ENCODE measurements at places on chromosomes 11 and 22.

DNA sequence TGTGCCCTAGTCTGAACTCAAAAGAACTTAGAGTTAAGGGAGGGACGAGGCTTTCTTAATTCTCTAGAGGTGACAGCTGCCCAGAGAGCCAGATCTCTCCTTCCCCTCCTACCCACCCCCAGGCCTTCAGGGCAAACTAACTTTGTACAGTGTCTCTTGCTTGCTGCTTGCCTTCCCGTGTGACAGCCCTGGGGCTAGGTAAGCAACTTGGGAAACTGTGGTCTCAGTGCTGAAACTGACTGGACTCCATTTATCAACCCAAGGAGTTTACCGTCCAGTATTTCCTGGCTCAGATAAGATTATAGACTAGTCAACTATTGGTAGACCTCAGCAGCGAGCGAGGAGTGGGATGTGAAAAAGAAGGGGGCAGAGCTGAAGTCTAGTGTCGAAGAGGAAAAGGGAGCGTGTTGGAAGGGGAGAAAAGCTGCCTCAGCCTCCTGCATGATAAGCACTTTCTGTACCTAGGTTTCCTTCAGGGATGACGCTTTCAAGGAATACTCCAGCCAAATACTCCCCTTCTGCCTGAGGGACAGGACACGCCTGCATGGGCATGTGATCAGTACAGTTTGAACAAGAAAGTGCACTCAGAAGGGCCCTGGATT lies 43.3 kb upstream of the WEE1 start:
- DNase-seq, result no peak

DNA sequence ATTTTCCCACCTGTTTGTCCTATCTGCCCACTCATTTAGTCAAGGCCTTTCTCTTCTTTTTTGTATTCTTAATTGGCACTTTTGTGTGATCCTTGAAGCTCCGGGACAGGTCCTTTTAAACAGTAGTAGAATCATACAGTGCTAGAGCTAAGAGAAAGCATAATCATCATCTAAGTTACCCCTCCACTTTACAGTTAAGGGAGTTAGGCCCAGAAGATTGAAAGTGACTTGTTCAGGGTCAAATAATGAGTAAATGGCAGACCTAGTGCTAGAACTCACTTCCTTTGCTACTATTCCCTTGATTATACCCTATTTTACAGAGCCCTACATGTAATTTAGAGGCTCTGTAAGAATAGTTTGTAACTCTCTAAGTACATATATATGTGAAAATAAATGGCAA lies 2.5 kb downstream of the USP47 start:
- DNase-seq, result no peak

DNA sequence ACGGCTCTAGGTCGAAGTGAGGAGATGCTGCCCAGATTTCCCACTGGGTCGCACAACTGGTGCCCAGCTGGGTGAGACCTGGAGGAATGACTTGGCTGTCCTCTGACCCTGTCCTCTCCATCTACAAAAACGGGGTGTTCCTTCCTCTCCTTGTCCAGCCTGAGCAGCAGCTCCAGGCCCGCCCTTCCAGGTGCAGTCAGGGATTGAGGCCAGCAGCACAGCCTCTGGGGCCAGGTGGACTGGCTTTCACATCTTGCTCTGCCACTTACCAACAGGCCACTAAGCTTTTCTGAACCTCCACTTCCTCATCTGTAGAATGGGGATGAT lies 91.7 kb upstream of the LMO1 start:
- DNase-seq, result no peak

- DNase-seq, result no peak
Measured at GRCh38 chr11:96259134-96259830, 83.7 kb downstream of the MAML2 start.

DNA sequence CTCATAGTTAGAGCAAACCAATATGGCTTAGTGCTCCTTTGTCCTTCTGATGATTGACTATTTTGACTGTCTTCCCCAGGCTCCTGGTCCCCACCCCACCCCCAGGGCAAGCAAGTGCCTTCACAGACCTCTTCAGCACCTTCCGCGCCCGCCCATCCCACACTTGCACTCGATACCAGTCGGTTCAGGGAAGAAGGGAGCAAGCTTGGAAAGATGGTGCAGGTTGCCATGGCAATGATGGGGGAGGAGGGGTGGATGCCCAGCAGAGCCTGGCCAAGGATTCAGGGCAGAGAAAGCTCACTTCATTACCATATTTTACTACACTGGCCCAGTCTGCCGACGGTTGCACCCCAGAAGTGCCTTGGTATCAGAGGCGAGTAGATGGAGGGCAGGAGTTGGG lies 2.2 kb downstream of the TMEM132A start:
- no peak for DNase-seq

GRCh38 chr11:18245396-18245795 lies 3.1 kb downstream of the SAA2 start:
- no peak for DNase-seq

- no peak for DNase-seq
Measured at GRCh38 chr11:33256031-33256812, 959 bp upstream of the HIPK3 start.

DNA sequence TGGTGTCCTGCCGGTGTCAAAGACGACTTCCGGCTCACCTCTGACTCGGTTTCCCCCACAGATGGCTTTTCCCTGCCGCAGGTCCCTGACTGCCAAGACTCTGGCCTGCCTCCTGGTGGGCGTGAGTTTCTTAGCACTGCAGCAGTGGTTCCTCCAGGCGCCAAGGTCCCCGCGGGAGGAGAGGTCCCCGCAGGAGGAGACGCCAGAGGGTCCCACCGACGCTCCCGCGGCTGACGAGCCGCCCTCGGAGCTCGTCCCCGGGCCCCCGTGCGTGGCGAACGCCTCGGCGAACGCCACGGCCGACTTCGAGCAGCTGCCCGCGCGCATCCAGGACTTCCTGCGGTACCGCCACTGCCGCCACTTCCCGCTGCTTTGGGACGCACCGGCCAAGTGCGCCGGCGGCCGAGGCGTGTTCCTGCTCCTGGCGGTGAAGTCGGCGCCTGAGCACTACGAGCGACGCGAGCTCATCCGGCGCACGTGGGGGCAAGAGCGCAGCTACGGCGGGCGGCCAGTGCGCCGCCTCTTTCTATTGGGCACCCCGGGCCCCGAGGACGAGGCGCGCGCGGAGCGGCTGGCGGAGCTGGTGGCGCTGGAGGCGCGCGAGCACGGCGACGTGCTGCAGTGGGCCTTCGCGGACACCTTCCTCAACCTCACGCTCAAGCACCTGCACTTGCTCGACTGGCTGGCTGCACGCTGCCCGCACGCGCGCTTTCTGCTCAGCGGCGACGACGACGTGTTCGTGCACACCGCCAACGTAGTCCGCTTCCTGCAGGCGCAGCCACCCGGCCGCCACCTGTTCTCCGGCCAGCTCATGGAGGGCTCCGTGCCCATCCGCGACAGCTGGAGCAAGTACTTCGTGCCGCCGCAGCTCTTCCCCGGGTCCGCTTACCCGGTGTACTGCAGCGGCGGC lies 5.5 kb downstream of the B3GNT6 start:
- no peak for DNase-seq

DNA sequence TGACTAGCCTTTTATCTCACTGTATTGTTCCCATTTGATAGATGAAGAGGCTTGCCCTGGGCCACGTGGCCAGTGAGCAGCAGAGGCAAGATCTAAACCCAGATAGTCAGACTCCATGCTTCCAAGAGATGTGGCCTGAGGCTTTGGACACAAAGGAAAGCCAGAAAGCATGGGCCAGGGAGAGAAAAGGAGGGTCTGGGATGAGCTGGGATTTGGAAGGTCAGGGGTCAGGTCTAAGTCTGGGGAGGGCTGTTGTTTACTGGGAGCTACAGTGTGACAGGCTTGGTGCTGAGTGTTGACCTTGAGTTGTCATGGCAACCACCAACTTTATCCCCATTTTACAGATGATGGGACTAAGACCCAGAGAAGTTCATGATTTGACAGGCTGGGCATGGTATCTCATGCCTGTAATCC lies 2.1 kb downstream of the SLC35E4 start:
- no peak for DNase-seq

DNA sequence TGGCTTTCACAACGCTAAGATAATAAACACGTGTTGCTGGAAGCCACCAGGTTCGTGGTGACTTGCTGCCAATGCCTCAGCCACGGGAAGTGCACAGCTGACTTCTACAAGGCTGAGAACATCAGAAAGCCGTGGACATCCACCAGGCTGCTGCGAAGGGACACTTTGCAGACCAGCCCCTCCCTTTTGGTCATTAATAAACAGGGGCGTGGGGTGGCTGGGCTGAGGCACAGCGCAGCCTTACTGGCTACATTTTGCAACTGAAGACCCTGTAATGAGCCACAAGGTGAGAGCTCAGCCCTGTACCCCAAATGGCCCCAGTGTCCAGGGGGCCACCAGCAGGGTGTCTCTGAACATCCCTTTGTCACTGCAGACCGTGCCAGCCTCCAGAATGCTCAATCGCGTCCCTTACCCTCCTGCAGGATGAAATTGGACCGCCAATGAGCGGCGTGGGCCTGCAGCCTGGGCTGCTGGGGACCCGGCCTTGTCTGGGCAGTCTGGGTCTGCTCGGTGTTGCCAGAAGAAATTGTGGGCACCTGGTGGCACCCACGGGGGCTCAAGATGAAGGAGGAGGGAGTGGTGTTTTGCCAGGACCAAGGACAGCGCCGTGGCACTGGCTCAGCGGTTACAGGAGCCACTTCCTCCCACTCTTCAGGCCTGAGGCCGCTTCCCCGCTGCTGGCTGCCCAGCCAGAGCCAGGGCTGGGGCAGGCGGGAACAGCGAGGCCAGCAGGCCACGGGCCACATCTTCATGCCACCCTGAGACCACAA lies 181.9 kb downstream of the CTTN start:
- no peak for DNase-seq

GRCh38 chr11:129699711-129700304 lies 115.8 kb upstream of the TMEM45B start:
- no peak for DNase-seq

GRCh38 chr11:76638270-76639197 lies 32.0 kb downstream of the LRRC32 start:
- no peak for DNase-seq

DNA sequence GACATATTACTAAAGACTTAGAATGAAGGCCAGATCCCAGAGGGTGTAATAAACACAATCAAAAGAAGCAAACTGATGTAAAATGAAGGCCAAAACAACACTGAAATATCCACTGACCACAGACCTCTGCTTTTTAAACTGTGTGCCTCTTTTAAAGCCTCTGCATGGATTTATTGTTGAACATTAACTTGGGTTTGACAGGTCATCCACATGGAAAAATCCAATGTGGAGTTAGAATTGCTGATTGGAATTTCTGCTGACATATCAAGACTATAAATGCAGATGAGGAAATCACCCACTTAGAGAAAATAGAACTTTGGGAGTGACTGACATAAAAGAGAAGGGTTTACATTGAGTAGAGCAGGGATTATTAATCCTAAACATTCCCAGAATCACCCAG lies 853.9 kb upstream of the RAG2 start:
- no peak for DNase-seq

All from NCI-H526 treated with DMSO at 0.1 percent for 48 hours (cell line).